CD4-positive, alpha-beta T cell treated with Interleukin-4 for 1 hour (primary cell): ENCODE measurements at places on chromosomes 11 and 22.

GRCh38 chr22:26215736-26216135, 46.5 kb downstream of the SEZ6L start:
- DNase-seq = no peak

GRCh38 chr11:128179039-128179438, 408.3 kb downstream of the ETS1 start:
- DNase-seq = no peak

GRCh38 chr11:6627762-6628241, 8.6 kb upstream of the TPP1 start:
- DNase-seq = no peak

GRCh38 chr11:30206249-30206996, 24.4 kb upstream of the FSHB start:
- no peak for DNase-seq

- no peak for DNase-seq
Observed at GRCh38 chr11:7603031-7603781, 70.1 kb downstream of the CYB5R2 start.

- no peak for DNase-seq
Observed at GRCh38 chr11:20327377-20327935, 36.1 kb upstream of the HTATIP2 start.

DNA sequence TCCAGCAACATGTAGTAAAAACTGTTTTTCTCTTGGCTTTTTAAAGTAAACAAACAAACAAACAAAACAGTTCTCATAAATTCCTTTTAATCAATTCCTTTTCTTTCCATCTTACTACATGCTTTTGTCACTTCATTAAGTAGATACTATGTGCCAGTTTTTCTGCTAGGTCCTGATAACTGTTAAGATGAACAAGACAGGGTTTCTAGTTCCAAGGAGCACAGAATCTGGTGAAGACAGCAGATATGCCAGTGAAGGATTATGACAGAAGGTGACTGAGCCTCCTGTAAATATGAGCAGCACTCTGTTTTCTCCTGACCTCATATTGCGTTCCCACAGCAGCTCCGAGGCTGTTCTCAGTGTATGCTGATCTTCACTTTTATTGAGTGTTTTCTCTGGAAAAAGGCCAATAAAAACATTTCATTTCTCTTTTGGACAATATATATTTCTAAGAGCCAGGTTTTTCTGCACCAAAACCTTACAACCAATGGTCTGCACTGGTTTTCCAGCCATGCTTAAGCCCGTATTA, 45.8 kb downstream of the HEPHL1 start:
- DNase-seq = no peak

- DNase-seq = no peak
Observed at GRCh38 chr22:44543781-44544477, 45.9 kb upstream of the RTL6 start.

GRCh38 chr11:73198677-73199076, 19.4 kb upstream of the P2RY2 start:
- no peak for DNase-seq

DNA sequence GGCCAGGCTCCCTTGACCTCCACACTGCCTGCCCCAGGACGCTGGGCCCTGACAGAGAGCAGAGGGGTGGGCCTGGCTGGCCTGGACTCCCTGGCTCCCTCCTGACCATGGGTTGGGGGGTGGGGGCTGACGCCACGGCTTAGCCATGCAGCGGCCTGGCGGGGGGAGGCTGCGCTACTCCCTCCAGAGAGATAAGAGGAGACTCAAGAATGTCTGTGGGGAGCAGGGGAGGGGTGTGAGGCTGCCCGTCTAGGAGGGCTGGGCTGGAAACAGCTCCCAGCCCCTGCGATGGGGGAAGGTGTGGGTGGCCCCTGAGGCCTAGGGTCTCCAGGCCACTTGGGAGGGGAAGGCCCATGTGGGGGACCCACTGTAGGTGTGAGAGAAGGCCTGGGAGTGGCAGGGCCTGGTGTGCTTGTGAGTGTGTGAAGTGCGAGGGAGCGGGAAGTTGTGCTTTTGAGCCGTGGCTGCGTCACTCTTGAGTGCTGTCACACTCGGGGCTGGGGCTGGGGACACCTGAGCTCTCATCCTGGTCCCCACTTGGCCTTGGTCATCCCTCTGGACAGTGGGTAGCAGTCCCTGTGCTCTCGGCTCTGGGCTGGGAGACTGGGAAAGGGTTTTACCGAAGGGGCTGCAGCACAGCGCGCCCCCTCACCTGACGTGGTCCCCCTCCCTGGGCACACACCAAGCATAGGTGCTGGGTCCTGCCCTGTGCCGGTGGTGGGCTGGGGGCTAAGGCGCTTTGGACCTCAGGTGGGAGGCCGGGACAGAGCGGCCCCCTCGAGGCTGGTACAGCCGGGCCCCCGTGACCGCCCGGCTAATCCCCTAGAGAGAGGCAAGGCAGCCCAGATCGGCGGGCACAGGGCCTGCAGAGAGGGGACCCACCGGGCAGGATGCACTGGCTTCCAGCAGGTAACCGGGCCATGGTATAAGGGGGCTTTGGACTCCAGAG, 2.4 kb downstream of the MYRF start:
- no peak for DNase-seq

DNA sequence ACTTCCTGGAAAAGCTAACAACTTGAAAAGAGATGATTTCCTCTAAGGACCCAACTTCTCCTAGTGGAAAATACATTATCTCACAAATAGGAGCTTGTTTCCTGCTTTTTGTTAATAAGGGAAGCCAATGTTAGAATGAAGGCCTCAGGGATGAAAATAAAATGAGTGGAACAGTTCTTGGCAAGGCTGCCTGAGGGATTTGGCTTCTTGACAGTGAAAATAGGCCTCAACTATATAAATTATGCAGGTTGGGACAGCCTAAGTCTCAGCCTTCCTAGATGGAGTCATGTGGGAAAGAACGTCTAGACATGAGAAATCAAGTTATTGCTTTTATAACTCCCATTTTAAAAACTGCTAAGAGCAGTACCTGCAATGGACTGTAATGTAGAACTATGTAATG, 92.8 kb upstream of the FIBIN start:
- DNase-seq = no peak

- peak; percentile 88 for DNase-seq
Observed at GRCh38 chr22:50190182-50190940, 4.6 kb downstream of the TRABD start.

GRCh38 chr22:48309115-48309705, 1518.5 kb downstream of the BRD1 start:
- no peak for DNase-seq

GRCh38 chr11:9565822-9566560, 7.5 kb upstream of the WEE1 start:
- DNase-seq = peak; percentile 61

- no peak for DNase-seq
Observed at GRCh38 chr11:20632169-20632532, 32.7 kb downstream of the SLC6A5 start.

DNA sequence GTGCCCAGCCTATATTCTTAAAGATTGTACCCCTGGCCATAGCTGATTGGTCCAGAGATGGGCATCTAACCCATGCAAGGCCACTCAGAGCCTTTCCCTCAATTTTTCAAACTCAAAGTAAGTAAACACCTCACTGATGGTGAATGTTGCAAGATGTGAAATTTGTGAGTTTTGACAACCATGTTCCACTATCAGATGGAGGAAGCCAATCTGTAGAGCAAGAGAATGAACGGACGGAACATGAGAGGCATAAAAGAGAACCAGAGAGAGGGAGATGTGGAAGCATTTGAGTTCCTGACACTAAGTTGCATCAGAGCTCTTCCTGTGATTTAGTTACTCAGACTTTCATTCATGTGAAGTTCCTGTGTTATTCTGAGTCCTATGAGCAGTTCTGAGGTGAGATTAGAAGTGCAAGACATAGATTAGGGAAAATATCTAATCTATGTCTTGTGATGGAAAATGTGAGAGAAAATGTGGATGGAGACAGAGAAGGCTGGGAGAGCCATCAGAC, 73.3 kb downstream of the PRSS23 start:
- no peak for DNase-seq

DNA sequence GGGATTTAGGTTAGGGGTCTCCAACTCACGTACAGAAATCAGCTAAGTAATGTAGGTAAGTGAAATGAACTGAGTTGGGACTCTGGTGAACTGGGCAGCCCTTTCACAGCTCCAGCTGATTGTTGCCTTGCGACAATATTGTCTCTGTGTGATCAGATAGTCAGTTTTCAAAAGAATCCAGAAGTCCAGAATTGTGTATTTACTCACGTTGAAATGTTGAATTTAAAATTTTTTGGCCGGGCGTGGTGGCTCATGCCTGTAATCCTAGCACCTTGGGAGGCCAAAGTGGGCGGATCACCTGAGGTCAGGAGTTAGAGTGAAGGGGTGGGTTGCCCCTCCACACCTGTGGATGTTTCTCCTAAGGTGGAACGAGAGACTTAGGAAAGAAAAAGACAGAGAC, 18.8 kb upstream of the WDR74 start:
- DNase-seq = no peak

DNA sequence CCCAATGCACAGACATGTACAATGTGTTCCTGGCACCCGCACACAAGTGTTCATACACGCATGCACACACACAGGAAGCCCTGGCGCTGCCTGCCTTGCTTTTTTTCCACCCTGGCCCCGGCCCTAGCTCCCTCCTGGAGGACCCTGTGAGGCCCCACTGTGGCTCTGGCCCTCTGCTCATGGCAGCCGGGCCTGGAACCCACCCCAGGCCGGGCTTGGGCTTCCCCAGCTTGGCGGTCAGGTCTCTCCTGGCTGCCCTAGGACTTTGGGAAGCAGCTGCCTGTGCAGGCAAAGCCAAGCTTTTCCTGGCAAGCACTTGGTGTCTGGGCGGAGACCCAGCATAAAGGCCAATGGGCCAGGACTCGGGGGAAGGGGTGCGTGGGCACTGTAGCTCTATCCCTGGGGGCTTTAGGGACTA, 30.5 kb downstream of the CD82 start:
- DNase-seq = no peak

- DNase-seq = no peak
Observed at GRCh38 chr11:106879832-106880546, 138.3 kb downstream of the GUCY1A2 start.

DNA sequence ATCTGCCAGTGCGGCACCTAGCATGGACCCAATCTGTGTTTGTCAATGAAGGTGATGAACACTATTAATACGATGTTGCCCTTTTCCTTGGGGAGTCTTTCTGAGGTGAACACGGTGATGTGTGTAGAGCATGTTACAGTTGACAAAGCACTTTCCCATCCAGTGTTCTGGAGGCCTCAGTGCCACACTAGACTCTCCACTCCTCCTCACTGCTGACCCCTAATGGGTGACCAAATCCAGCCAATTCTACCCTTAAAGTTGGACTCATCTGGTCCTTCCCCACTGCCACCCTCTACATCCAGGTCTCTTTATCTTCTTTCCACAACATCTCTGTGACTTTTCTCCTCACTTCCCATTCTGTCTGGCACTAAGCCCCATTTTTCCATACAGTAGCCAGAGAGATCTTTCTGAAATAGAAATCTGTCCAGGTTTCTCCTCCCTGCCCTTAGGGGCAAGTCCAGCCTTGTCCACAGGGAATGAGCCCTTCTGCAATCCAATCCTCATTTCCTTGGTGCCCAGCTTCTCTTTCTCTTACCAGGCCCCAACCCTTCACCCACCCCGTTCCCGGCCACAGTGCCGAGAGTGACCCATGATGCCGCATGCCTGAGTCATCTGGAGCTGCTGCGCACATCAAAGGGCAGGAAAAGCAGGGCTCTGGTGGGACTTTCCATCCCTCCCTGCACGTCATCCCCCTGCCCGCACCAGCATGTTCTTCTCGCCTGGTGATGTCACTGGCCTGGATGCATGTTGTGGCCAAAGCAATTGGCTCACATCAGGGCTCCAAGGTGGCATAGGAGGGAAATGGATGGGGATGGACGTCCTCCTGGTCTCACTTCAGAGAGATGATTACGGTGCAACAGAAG, 64.2 kb downstream of the RASSF10 start:
- no peak for DNase-seq

DNA sequence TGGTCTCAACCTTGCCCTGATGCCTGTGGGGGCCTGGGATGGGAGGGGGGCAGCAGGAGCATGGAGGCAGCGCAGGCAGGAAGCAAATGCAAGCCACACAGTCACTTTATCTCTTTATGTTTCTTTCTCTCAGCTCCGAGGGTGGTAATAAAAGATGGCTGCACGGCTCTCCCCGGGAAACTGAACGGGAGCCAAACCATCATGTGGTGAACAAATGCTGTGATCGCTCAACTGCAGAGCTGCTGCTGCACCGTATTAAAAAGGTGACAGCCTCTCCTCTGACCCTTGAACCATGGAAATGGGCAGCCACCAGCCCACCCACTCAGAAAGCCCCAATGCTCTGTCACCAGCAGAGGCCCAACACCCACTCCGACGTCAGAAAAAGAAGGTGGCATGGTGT, 110.0 kb downstream of the TIMP3 start:
- DNase-seq = no peak

DNA sequence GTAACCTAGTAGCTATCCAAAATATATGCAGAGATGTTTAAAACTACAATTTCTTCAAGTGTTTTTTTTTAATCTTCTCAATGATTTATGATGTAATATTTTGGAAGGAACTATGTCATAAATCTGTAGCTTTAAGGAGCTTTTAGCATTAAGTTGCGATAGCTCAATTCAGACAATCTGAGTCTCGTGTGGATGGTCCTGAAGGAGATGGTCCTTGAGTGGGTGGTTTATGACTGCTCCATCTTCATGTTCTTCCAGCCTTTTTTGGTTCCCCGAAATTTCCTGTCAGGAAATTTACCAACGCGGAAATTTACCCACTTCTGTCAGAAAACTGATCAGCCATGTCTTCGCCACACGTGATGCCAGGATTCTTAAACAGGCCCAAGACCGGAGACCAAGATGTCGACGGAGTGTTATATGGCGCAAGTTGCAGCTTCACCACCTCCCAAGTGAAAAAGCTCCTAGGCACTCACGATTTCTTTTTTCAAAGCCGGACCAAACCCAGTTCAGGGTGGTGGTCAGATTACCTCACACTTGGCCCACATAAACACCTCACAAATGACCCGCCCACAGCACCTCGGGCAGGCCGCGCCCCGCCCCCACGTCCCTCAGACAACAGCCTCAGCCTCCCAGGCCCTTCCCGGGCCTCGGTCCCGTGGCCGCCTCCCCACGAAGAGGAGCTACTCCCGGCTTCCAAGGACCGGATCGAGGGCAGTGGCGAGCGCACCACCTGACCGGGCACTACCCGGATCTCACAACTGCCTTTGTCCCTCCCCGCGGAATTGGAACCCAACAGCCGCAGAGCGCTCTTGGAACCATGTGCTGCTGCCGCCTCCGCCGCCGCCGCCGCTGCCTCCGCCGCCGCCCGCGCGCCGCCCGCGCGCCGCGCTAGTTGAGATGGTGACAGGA, at the start of gene MORC2:
Gene MORC2, minus strand, starts transcription at position 760 of the 909 bp plus-strand sequence. CDS start 885 bp downstream, outside the sequence.
- DNase-seq = no peak

DNA sequence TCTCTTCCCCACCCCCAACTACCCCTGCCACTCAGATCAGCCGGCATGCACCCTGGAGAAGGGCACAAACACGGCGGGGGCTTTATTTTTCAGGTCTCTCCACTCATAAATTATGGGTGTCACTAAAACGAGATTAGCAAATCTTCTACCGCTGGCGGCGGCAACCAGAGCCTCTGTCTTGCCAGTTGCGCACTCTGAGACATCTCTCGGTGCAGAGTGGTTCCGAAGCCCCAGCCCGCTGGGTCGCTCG, 125.3 kb upstream of the C11orf58 start:
- DNase-seq = no peak
